ENCODE measurements at places on chromosomes 3 and 15. TPM values are rescaled to one million over a fixed set of nuclear protein-coding genes. Genes with fewer than 3 reads are reported as not detected.

GRCh38 chr3:43320288-43320687 is 33.9 kb downstream of the SNRK start:
- no peak overlapping the region for H3K4me3 ChIP-seq
- DNase-seq = no peak
- H3K27me3 ChIP-seq = no peaks in the 10 kb centered on the region
- no peak overlapping the region for H3K27ac ChIP-seq
- H3K36me3 ChIP-seq = no peaks in the 10 kb centered on the region

- H3K4me3 ChIP-seq = no peak overlapping the region
- H3K36me3 ChIP-seq = peaks cover 32% of the 10 kb centered on the region
- DNase-seq = no peak
- no peaks in the 10 kb centered on the region for H3K4me1 ChIP-seq
- H3K27me3 ChIP-seq = no peaks in the 10 kb centered on the region
- H3K27ac ChIP-seq = no peak overlapping the region
Observed at GRCh38 chr15:65264863-65265430, 21.7 kb downstream of the PARP16 start.

DNA sequence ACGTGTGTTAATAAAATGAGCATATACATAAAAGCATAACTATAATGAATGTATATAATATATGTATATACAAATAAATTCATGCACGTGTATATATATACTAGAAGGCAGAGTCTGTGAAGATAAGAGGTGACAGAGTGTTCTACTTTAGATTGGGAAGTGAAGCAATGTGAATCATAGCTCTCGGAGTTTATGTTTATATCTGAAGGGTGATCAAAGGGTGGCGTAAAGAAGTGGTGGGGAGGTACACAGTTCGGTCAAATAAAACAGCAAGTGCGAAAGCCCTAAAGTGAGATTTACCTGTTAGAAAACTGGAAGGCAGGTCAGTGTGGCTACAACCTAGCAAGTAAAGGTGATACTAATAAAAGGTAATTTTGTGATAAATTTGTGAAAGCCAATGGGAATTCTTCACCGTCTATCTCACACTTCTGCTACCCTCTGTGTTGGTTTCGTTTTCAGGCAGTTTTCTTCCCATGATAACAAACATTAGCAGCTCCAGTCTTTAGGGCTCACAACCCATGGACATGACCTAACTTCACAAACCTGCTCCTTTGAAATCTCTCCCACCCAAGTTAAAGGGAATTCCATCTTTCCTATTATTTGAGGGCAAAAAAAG is 46.7 kb upstream of the BCHE start:
- H3K27ac ChIP-seq = no peak overlapping the region
- H3K4me1 ChIP-seq = no peaks in the 10 kb centered on the region
- H3K4me3 ChIP-seq = no peak overlapping the region
- no peaks in the 10 kb centered on the region for H3K36me3 ChIP-seq
- no peaks in the 10 kb centered on the region for H3K27me3 ChIP-seq

DNA sequence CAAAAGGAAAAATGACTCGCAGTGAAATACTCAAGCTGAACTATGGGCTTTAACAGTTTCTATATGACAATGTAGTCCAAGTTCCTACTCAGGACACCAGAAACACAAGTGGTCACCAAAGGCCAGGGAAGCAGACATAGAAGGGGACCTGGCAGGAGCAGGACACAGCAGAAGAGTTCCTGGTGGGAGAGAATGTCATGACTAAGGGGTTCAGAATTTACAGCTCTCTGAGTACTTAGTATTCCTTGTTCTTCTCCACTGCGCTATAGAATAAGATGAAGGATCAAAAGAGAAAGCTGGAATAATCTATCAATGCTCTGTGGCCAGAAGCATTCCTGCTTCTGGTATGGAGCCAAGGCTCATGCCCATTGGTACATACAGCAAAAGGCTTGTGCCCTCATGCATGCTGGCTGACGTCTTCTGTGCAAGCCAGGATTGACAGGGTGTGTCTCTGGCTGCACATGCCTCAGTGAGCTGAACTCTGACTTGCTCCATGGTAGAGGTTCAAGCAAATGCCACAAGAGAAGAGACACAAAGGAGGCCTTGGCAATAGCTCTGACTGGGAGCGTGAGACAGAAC is 128.7 kb upstream of the SLC2A2 start:
- no peaks in the 10 kb centered on the region for H3K4me1 ChIP-seq
- DNase-seq = no peak
- H3K27me3 ChIP-seq = no peaks in the 10 kb centered on the region

- H3K27me3 ChIP-seq = no peaks in the 10 kb centered on the region
- no peaks in the 10 kb centered on the region for H3K36me3 ChIP-seq
- no peak for DNase-seq
- H3K27ac ChIP-seq = no peak overlapping the region
- H3K4me1 ChIP-seq = no peaks in the 10 kb centered on the region
Observed at GRCh38 chr3:162489853-162490252, 993.2 kb downstream of the OTOL1 start.

- no peak overlapping the region for H3K27ac ChIP-seq
- no peak for DNase-seq
- H3K36me3 ChIP-seq = no peaks in the 10 kb centered on the region
- H3K27me3 ChIP-seq = no peaks in the 10 kb centered on the region
- no peaks in the 10 kb centered on the region for H3K4me1 ChIP-seq
Observed at GRCh38 chr15:28974142-28974541, 88.4 kb downstream of the APBA2 start.

- no peaks in the 10 kb centered on the region for H3K4me1 ChIP-seq
- DNase-seq = no peak
- H3K36me3 ChIP-seq = no peaks in the 10 kb centered on the region
- no peak overlapping the region for H3K27ac ChIP-seq
- H3K27me3 ChIP-seq = no peaks in the 10 kb centered on the region
- H3K4me3 ChIP-seq = no peak overlapping the region
Observed at GRCh38 chr3:187997490-187997889, 156.5 kb upstream of the LPP start.

Gene DNAH12
- not detected for total RNA-seq

Gene TIGIT
- not detected for total RNA-seq
